ENCODE measurements at places on chromosomes 3 and 15.

- no peak for DNase-seq
Measured at GRCh38 chr15:78804391-78804792, 6.9 kb downstream of the ADAMTS7 start.

GRCh38 chr3:170746175-170746942, 123.6 kb downstream of the RPL22L1 start:
- DNase-seq = no peak

DNA sequence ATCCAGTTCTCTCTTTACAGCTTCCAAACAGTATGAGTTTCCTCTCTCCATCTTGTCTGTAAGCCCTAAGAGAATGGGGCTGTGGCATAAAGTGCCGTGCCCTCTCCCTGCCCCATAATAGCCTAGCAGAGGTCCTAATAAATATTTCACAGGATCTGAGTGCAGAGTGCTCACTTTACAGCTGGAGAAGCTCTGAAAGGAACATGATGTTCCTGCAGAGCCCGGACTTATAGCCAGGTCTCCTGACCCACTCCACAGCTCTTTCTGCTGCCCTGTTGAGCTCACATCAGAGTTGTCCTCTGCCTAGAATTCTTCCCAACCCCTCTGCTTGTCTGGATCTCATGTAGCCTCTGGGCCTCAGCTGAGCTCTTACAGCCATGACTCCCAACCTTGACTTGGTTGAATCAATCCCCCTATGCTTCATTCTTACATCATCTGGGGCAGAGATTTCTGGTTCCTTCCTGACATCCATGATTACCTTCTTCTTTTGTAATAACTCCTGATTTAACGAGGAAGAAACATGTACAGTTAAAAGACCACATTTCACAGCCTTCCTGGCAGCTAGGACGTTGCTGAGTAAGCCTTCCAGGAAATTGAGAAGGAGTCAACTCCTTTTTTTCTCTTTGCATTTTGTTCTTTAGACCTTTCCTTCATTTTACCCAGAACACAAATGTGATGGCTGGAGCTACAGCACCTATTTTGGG, 135.3 kb downstream of the RPLP1 start:
- DNase-seq = no peak

GRCh38 chr3:17078926-17079465, 194.2 kb downstream of the PLCL2 start:
- no peak for DNase-seq
